ENCODE measurements at places on chromosomes 11 and 22. TPM values are rescaled to one million over a fixed set of nuclear protein-coding genes. Genes with fewer than 3 reads are reported as not detected.

DNA sequence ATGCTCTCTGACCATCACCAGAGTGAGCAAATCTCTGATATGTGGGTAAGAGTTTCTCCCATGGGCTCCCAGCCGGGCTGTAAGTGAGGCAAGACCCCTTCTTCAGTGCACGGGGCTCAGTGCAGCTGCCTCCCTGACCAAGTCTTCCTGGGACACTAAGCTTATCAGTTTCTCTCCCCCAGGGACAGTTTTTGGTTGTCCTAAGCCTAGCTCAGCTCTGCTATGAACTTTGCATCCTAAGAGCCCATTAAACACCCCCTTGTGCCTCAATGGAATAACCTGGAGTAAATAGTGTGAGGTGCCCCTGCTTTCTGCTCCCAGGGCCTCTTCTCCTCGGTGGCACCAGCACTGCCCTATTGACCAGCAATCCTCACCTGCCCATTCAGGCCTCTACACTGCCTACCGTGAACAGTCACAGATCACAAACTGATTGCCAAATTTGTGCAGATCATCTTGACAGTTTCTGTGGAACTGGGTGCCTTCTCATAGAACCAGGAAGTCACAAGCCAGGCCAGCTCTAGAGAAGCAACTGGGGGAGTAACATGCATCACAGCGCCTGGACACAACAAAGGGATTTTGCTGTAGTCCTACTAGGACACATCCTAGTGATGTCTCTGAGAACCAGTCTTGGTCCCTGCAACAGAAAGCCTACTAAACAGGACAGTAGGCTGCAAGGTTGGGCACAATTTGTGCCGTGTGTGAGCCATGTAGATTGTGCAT lies 19.5 kb upstream of the IGLL5 start:
- DNase-seq, result no peak

- no peak for DNase-seq
Observed at GRCh38 chr11:127061947-127062346, 61.4 kb upstream of the KIRREL3 start.

- no peak for DNase-seq
Observed at GRCh38 chr22:44286646-44287045, 26.1 kb downstream of the SHISAL1 start.

DNA sequence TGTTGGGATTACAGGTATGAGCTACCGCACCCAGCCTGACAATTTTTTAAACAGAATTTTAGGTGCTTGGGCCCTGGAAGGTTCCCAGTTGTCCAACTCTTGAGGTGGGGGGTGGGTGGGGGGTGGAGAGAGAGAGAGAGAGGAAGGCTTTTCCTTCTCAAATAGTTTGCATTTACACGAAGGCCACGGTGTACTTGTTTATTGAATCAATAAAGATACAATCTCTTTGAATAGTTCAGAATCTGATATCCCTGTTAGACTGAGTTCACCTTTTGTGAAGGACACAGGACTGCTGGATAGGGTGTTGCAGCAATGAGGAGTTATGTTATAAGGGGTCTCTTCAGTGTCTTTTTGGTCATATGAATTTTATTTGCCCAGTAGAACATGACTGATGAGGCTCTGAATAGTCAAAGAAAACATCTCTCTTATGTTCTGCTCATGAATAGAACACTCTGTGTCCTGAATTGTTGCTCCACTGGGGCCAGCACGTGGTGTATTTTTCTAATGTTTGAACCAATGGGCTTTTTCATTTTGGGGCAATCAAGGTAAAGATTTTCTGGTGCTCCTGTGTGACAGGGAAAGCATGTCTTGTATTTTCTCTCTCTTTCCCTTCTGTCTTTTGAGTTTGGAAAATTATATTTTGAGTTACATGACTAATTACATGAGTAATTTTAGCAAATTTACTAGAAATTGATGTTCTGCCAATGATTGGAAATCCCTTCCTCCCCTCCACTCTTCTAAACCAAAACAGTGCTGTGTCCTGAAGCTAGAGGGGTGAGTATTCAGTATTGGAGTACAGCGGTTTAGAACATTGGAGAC lies 61.7 kb downstream of the PTPRJ start:
- no peak for DNase-seq

- DNase-seq, result no peak
Observed at GRCh38 chr22:41862530-41863266, 29.8 kb downstream of the SREBF2 start.

- DNase-seq, result peak; percentile 93
Observed at GRCh38 chr22:46744581-46744980, 6.5 kb upstream of the CERK start.

GRCh38 chr11:20854215-20854955 lies 185.0 kb downstream of the NELL1 start:
- DNase-seq, result no peak

GRCh38 chr11:7570938-7571521 lies 57.2 kb downstream of the PPFIBP2 start:
- DNase-seq, result no peak

DNA sequence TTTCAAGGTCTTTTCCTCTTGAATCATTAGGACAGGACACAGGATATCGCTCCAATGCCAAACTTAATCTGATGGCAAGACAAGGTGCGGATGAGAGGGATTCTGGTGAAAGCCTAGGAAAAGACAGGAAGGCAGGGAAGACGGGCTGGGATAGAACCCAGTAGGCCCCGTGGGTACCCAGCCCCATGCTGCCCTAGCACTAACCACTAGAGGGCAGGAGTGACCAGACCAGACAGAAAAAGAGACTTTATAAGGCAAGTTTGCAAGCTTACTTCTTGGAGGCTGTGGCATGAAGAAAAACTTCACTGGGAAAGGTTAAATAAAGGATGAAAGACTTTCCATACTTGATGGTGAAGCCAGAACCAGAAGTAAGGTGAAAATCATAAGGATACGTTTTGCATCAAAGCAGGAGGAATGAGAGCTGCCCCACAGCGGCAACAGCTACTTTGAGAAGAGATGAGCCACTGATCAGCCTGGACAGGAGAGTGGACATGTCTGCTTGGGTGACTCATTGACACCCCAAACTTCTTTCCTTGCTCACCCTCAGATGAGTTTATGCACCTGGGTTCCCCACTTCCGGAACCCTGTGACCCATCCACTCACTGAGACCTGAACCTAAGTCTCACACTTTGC lies 39.8 kb downstream of the SYN3 start:
- DNase-seq, result peak; percentile 33

GRCh38 chr11:86144846-86145245 lies 76.0 kb upstream of the PICALM start:
- DNase-seq, result no peak

- no peak for DNase-seq
Observed at GRCh38 chr11:45179686-45180178, 33.3 kb downstream of the PRDM11 start.

DNA sequence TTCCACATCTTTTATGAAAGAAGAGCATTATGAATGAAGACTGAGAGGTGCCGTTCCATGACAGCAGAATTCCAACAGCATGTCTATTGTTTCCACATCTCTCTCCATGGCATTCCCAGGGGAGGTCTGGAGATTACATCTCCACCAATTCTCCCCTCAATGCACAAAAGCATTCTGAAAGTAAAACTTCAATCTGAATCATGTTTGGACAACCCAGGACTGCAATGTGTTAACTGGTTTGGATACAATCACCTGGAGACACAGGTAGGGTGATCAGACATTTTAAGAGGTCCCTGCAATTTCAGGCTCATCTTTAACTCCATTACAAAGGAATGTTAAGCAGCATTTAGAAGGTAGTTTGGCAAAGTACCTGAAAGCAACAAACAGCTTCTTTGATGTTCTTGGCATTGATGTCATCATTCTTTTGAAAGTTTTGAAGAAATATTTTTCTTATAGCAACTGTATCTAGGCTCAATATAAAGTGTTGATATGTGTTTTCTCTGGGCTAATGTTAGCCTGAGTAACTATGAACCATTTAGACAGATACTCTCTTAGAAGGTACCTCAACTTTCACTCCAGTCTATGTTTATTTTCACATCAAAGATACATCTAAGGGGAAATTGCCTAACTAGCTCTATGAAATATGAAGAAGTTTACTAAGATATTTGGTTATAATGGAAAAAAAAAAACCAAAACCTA lies 181.4 kb upstream of the MTMR2 start:
- DNase-seq, result no peak

DNA sequence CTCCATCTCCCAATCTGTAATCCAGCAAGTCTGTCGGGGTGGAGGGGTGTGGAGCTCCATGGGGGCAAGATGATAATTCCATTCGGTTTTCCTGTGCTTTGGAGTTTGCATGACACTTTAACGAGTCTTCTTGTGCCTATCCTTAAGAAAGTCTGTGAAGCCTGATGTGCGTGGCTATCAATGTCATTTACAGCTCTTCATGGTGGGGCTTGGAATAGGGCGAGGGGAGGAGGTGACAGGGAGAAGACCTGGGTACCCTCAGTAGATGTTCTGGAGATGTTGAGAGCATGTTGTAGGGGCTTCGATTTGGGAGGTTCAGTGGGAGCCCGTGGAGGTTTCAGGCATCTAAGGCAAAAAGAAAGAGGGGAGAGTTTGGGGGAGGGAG lies 579 bp upstream of the PHLDB1 start:
- no peak for DNase-seq

- DNase-seq, result no peak
Observed at GRCh38 chr11:69152733-69153421, 2.9 kb upstream of the SMIM38 start.

- DNase-seq, result peak; percentile 6
Observed at GRCh38 chr11:87030458-87031054, 7.2 kb upstream of the TMEM135 start.

DNA sequence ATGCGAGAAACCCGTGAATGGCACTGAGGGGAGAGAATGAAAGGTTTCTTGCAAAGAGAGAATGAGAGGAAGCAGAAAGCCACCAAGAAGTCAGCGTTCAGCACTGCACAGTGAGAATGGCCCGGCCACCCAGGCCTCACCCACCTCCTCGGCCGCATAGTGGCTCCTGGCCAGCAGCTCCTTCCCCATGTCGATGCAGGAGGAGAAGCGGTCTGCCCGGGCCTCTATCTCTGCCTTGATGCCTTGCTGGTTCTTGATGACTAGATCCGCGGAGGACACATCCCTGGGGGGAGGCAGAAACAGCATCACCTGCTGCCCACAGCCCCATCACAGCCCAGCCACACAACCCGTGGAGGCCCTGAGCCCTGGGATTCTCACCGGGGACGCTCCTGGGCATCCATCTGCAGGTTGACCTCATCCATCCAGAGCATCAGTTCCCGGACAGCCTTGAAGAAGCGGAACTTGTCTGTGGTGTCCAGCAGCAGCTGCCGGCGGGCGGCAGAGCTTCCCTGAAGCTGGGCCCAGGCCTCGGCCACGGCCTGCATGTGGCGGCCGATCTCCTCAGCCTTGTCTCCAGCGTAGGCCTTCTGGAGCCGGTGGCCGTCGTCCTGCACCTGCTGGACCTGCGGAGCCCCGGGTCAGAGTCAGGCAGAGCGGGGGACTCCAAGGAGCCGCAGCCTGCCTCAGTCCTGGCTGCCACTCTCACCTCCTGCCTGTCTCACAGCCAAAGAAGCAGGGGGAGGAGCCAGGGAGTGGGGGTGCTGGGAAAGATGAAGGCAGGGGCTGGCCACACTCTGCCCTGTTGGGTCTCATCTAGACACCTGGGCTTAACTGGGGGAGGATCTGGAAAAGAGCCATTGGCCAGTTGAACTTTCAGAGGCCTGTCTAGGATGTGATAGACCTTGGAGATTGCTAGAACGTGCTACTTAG lies 12.2 kb upstream of the RBM4B start:
- no peak for DNase-seq

DNA sequence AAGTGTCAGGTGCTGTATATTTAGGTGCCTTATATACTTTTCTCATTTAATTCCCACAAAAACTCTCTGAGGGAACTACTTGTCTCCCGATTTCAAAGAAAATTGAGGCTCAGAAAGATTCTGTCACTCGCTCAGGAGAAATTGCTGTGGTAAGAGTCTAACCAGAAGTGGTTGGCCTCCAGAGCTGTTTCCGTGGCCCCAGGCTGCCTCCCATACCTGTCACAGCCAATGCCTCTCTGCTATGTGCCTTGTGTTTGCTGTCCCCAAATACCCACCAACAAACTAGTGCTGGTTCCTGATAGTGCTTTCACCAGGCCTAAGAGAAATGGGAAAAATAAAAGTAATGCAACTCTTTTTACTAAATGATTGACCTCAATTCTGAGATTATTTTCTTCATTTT lies 21.0 kb upstream of the TMEM86A start:
- no peak for DNase-seq

GRCh38 chr22:49015459-49015858 lies 812.2 kb downstream of the BRD1 start:
- no peak for DNase-seq

- no peak for DNase-seq
Observed at GRCh38 chr11:133249065-133249464, 283.2 kb downstream of the OPCML start.

GRCh38 chr11:16280256-16280682 lies 76.1 kb downstream of the SOX6 start:
- peak; percentile 77 for DNase-seq

GRCh38 chr11:58059007-58059350 lies 28.2 kb downstream of the OR6Q1 start:
- DNase-seq, result no peak

DNA sequence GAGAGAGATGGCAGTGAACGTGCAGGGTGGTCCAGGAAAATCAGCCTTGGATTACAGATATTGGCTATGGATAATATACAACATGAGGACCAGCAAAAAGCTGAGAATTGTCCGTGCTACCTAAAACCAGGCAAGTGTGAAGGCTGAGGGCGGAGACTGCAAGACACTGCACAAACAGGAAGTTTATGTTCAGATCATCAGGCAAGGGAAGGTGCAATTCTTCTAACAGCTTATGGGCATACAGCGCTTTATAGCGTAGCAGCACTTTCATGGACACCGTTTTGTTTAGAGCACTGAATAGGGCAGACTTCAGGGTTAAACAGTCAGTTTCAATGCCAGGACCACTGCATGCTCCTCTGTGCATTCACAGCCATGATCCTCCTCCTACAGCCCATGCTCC lies 93.1 kb upstream of the TMEM45B start:
- DNase-seq, result no peak

DNA sequence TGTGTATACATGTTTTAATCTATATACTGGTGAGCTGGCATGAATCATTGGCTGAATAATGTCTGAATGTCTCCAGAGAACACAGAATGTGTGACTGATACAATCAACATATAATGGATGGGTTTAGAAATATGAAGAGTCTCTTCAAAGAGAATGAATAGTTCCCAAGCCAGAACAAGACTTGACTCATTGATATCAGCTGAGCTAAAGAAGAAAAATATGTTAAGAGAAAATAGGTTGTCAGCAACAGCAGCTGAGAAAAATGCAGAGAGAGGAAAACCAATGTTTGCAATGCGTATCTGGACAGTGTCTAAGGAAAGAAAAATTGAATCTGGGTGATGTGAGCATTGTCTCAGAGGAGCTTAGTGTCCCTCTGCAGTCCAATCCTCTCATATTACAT lies 1281.8 kb upstream of the TENM4 start:
- DNase-seq, result no peak

- no peak for DNase-seq
Observed at GRCh38 chr11:44627911-44628729, 62.7 kb downstream of the CD82 start.

Gene BRSK2
- polyA plus RNA-seq, result 14.7 TPM

Gene AGBL2
- polyA plus RNA-seq, result 10.6 TPM

Gene SLC17A6
- polyA plus RNA-seq, result not detected

Gene MUC5AC
- polyA plus RNA-seq, result 0.37 TPM

Gene EFCAB6
- polyA plus RNA-seq, result 1.5 TPM

Gene C11orf71
- 11.5 TPM for polyA plus RNA-seq

Gene MPEG1
- 40.7 TPM for polyA plus RNA-seq

Gene RBFOX2
- polyA plus RNA-seq, result 67.0 TPM

Gene HTR3B
- polyA plus RNA-seq, result 0.34 TPM

Gene HOATZ
- 0.01 TPM for polyA plus RNA-seq

Gene PANX2
- polyA plus RNA-seq, result 0.55 TPM

Gene MS4A4A
- 11.9 TPM for polyA plus RNA-seq

Gene POU2AF2
- polyA plus RNA-seq, result 0.49 TPM

Gene SHANK3
- polyA plus RNA-seq, result 16.7 TPM

Gene TMEM132A
- polyA plus RNA-seq, result 19.6 TPM

Gene ART1
- polyA plus RNA-seq, result not detected

Gene ROBO4
- 5.1 TPM for polyA plus RNA-seq

Gene THY1
- 44.4 TPM for polyA plus RNA-seq

Measured in large intestine (tissue), 12 donors.